ENCODE measurements at places on chromosomes 7 and 10. TPM values are rescaled to one million over a fixed set of nuclear protein-coding genes. Genes with fewer than 3 reads are reported as not detected.

DNA sequence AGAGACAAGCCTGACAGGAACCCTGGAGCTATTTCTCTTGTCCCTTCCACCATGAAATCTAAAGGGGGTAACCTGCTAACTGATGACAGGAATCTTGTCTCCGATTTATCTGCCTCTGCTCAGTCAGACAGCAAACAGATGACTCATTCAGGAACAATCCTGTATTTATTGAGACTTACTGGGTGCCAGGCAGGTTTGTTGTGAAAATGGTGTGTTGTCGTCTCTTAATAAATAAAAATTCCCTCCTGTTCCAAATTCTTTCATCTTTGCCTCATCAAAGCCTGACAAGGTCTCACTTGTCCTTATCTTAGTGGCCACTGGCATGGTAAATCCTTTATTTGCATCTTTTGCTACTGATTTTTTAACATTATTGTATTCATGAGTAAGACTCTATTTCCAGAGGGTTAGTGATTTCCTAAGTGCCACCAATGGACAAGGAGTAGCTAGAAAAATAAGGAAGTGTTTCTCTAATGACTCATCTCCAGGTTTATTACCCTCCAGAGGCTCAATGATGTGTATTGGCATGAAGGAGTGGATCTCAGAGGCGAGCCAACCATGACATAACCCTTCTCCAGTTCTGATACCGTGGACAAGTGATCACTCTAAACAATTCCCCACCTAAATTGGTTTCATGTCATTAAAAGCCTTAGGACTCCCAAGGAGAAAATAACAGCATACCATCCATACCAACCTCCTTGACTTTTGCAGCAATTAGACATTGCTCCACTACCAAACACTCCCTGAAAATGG lies 724.0 kb downstream of the GRID1 start:
- H3K4me3 ChIP-seq, result no peak overlapping the region
- H3K27ac ChIP-seq, result peak overlapping the region; percentile 98
- H3K4me1 ChIP-seq, result peaks cover 62% of the 10 kb centered on the region
- no peaks in the 10 kb centered on the region for H3K27me3 ChIP-seq

GRCh38 chr7:15084368-15084767 lies 181.8 kb upstream of the DGKB start:
- DNase-seq, result peak; percentile 0
- H3K4me3 ChIP-seq, result no peak overlapping the region

DLG5 gene
- 27.6 TPM for total RNA-seq

GRCh38 chr7:107596881-107597581 lies 17.0 kb downstream of the BCAP29 start:
- peaks cover 26% of the 10 kb centered on the region for H3K4me1 ChIP-seq
- H3K4me3 ChIP-seq, result no peak overlapping the region
- H3K27ac ChIP-seq, result peak overlapping the region; percentile 77
- DNase-seq, result no peak

DNA sequence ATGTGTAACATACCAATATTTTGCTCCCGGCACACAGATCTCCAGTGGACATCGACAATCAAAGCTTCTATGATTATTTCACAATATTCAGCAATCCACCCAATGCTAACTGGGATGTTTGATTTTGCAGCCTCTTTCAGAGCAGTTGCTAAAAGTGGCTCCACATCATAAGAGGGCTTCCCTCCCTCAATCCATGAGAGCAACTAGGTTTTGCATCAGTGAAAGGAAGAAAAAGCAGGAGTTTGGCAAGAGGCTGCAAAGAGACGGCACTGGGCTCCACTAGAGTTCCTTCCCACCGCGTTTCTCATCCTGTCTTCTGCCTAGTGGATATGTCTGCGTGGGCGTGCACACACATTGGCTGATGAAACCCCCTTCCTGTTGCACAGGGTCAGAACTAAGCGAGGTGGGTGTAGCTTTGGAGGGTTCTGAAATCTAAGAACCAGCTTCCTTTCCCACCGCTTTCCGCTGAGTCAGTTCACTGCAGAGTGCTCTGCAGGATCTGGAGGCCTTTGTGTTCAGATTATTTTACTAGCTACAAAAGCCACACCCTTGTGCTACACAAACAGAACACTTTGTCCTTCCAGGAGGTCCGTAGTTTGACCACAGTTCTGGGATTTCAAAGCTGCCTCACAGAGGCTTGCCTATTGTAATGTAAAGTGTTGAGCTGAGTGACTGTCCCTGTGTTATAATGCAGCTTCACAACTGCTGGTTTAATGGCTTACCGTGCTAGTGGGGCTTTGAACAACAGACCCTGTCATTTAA lies 28.1 kb downstream of the ARL4A start:
- peak overlapping the region; percentile 54 for H3K27ac ChIP-seq
- peak; percentile 77 for DNase-seq
- no peaks in the 10 kb centered on the region for H3K36me3 ChIP-seq
- peak overlapping the region; percentile 12 for H3K4me3 ChIP-seq
- H3K27me3 ChIP-seq, result no peaks in the 10 kb centered on the region

HOXA5 gene
- total RNA-seq, result 0.79 TPM

Data from SJSA1 (cell line).